ENCODE measurements at places on chromosomes 13 and 19.

GRCh38 chr13:45989607-45990006 is 62.9 kb downstream of the ZC3H13 start:
- H3K4me3 ChIP-seq: no peak overlapping the region
- no peaks in the 10 kb centered on the region for H3K27me3 ChIP-seq
- no peak overlapping the region for H3K27ac ChIP-seq
- H3K4me1 ChIP-seq: no peaks in the 10 kb centered on the region

GRCh38 chr13:30753030-30753616 is 17.8 kb downstream of the ALOX5AP start:
- no peak overlapping the region for H3K4me3 ChIP-seq
- no peaks in the 10 kb centered on the region for H3K36me3 ChIP-seq
- no peaks in the 10 kb centered on the region for H3K4me1 ChIP-seq

- peak; percentile 84 for DNase-seq
- no peak overlapping the region for H3K4me3 ChIP-seq
- no peaks in the 10 kb centered on the region for H3K36me3 ChIP-seq
- no peaks in the 10 kb centered on the region for H3K4me1 ChIP-seq
- no peaks in the 10 kb centered on the region for H3K27me3 ChIP-seq
These were observed 56.5 kb downstream of the VAV1 start for GRCh38 chr19:6828698-6829633.

DNA sequence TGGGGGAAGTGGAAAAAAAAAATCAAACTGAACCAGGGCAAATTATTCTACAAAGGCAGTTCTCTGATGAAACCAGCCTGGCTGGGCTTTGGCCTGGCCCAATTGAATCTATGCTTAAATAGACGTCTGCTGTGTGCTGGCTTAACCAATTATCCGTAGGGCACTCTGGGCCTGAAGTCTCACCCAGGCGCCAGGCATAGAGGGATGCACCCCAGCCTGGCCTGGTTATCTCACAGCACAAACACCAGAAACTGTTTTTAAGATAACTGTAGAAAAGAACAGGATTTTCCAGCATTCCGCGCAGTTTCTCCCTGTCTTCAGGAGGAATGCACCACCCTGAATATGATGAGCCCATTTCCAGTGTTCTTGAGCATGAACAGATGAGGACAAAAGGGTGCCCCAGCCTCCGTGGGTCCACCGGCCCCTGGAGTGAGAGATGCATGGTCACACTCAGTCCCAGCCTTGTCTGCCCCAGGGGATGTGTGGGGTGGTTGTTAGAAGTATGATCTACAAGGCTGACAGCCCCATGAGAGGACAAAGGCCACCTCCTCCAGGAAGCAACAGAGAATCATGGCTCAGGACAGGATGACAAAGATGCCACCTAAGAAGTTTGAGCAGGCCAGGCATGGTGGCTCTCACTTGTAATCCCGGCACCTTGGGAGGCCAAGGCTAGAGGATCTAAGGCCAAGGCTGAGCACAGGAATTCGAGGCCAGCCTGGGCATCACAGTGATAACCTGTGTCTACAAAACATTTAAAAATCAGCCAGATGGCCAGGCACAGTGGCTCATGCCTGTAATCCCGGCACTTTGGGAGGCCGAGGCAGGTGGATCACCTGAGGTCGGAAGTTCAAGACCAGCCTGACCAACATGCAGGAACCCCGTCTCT is 50.2 kb downstream of the PEPD start:
- no peak overlapping the region for H3K27ac ChIP-seq
- no peak overlapping the region for H3K4me3 ChIP-seq
- H3K4me1 ChIP-seq: no peaks in the 10 kb centered on the region
- no peaks in the 10 kb centered on the region for H3K36me3 ChIP-seq
- DNase-seq: no peak

DNA sequence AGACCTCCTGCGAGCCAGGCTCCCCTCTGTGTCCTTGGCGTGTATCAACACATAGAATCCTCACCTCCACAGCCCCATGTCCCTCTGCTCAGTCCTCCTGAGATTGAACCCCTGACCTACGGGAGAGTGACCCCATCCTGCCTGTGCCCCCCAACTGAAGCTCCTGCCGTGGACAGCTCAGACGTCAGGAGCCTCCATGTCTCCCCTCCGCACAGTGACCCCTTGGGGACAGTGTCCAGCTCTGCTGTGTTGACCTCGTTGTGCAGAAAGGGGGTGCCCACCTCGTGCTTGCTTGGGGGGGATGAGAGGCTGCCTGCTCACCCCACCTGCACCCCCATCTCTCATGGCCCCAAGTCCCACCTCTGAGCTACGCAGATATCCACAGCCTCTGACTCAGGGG is 490 bp upstream of the SIGLEC9 start:
- no peak for DNase-seq
- H3K4me1 ChIP-seq: no peaks in the 10 kb centered on the region
- H3K27me3 ChIP-seq: no peaks in the 10 kb centered on the region
- no peaks in the 10 kb centered on the region for H3K36me3 ChIP-seq

DNA sequence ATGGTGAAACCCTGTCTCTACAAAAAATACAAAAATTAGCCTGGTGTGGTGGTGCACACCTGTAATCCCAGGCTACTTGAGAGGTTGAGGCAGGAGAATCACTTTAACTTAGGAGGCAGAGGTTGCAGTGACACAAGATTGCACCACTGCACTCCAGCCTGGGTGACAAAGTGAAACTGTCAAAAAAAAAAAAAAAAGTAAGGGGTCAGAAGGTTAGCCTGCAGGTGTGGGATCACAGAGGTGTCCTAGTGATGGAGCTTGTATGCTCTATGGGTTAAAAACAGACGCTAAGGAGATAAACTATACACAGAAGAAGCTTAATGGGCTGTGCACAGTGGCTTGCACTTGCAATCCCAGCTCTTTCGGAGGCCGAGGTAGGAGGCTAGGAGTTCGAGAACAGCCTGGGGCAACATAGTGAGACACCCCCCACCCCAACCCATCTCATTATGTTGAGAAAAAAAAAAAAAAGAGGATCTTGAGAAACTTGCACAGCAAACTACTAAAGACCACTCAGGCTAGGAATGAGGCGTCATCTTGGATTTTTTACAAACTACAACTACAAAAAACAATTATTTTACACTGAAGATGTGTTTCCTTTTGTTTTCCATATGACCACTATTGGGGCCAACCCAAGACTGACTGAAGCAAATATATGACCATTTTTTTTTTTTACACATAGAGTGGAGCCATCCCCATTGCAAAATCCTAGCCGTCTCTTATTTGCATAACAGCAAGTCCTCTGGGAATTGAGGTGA is 7.9 kb downstream of the FOSB start:
- H3K4me1 ChIP-seq: no peaks in the 10 kb centered on the region
- H3K27me3 ChIP-seq: no peaks in the 10 kb centered on the region
- peaks cover 18% of the 10 kb centered on the region for H3K36me3 ChIP-seq
- peak; percentile 95 for DNase-seq
- H3K4me3 ChIP-seq: no peak overlapping the region

GRCh38 chr13:52955472-52955874 is 73.1 kb upstream of the OLFM4 start:
- no peak for DNase-seq
- H3K27ac ChIP-seq: no peak overlapping the region
- no peak overlapping the region for H3K4me3 ChIP-seq
- peaks cover 3% of the 10 kb centered on the region for H3K4me1 ChIP-seq
- no peaks in the 10 kb centered on the region for H3K27me3 ChIP-seq
- H3K36me3 ChIP-seq: no peaks in the 10 kb centered on the region

DNA sequence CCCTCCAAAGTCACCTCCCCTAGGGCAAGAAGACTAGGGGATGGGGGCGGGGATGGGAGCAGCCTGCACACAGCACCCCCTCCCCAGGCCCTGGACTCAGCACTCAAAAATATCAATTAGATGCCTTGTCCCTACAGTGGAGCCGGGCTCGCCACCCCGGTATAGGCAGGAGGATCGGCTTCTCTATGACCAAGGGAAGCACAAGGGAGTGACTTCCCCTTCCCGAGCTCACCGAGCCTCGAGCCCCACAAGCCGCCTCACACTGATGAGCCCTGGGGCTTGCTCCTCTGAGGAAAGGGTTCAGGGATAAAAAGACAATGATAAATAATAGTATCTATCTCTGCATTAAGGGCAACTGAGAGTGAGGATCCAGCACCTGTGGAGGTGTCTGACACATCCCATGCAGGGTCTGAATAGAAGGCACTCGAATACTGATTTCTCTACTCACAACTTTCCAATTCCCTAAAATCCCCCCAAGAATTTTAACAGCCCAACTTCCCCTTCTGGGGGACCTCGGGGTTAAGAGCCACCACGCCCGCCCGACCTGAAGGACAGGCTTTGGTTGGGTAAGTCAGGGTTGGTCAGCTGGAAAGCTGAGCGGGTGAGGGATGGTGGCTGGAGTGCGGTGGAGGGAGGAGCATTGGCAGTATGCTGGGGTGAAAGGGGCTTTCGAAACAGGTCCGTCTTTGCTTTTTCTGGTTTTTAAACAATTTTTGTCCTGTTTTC is 51.3 kb downstream of the STK24 start:
- peaks cover 7% of the 10 kb centered on the region for H3K4me1 ChIP-seq
- H3K27me3 ChIP-seq: no peaks in the 10 kb centered on the region
- DNase-seq: no peak
- peaks cover 2% of the 10 kb centered on the region for H3K36me3 ChIP-seq

- H3K36me3 ChIP-seq: no peaks in the 10 kb centered on the region
- no peak overlapping the region for H3K27ac ChIP-seq
These were observed 67.7 kb downstream of the KCTD15 start for GRCh38 chr19:33864311-33864850.

DNA sequence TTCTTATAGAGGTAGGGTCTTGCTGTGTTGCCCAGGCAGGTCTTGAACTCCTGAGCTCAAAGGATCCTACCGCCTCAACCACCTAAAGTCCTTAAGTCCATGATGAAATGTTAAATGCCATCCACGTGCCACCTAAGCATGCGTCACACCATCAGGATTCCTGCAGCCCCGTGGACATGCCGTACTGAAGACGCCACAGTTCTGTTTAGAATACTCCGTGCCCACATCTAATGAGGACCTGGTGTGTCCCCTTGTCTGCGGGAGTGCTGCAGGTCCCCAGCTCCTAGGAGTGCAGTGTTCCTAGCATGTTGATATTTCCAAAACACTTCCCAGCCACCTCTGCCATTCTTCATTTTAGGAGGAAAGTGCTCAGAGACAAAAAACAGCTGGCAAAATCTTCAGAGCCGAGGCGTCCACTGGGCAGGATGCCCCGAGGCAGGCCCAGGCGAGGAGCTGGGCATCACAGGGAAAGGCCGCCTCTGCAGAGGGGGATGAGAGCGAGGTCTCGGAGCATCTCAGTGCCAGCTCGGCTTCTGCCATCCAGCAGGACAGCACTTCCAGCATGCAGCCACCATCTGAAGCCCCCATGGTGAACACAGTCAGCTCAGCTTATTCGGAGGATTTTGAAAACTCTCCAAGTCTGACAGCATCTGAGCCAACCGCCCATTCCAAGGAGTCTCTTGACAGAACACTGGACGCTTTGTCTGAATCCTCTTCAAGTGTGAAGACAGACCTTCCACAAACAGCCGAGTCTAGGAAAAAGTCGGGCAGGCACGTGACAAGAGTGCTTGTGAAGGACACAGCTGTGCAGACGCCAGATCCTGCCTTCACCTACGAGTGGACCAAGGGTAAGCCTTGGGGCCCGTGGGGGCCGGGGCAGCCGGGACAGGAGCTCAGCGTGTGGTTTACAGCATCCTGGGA is 13.2 kb downstream of the C19orf44 start:
- peaks cover 19% of the 10 kb centered on the region for H3K36me3 ChIP-seq
- no peak overlapping the region for H3K4me3 ChIP-seq
- H3K27ac ChIP-seq: no peak overlapping the region
- peak; percentile 68 for DNase-seq

GRCh38 chr13:97282705-97283104 is 60.6 kb downstream of the MBNL2 start:
- H3K36me3 ChIP-seq: peaks cover 4% of the 10 kb centered on the region
- no peaks in the 10 kb centered on the region for H3K27me3 ChIP-seq
- no peak overlapping the region for H3K4me3 ChIP-seq
- H3K4me1 ChIP-seq: peaks cover 6% of the 10 kb centered on the region
- no peak overlapping the region for H3K27ac ChIP-seq

DNA sequence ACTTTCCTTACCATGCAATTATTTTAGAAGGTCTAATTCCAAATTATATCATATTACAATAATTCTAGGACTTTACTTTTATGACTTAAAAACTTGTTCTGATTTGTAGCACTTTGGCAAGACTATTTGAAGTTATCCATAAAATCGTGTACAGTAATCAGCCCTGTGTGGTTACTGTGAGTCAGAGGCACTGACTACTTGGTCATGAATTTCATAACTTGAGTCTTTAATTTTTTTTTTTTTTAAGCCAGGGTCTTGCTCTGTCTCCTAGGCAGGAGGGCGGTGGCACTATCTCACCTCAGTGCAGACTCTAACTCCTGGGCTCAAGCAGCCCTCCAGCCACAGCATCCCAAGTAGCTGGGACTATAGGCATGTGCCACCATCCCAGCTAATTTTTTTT is 1319.2 kb upstream of the SLC10A2 start:
- no peak overlapping the region for H3K4me3 ChIP-seq
- H3K36me3 ChIP-seq: no peaks in the 10 kb centered on the region
- H3K4me1 ChIP-seq: no peaks in the 10 kb centered on the region

DNA sequence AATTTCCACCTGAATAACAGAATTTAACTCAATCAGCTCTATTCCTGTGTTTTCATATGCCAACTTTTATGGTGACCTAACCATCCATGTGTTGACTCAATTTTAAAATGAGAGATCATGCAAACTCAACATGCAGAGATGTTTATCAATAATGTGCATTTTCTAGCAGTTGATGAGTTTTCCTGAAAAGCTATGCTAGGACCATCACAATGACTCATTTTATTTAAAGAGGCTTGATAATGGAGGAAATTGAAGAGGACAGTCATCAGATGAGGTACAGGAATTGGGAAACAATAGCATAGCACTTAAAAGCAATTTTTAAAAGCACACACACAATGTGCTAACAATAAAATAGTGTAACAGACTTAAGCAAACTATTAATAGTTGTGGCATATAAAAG is 127.1 kb downstream of the VWA8 start:
- H3K27ac ChIP-seq: no peak overlapping the region
- peaks cover 2% of the 10 kb centered on the region for H3K36me3 ChIP-seq
- H3K27me3 ChIP-seq: no peaks in the 10 kb centered on the region
- DNase-seq: no peak

- peaks cover 21% of the 10 kb centered on the region for H3K4me1 ChIP-seq
- peak overlapping the region; percentile 77 for H3K27ac ChIP-seq
- H3K27me3 ChIP-seq: no peaks in the 10 kb centered on the region
- no peaks in the 10 kb centered on the region for H3K36me3 ChIP-seq
These were observed 187.0 kb upstream of the KL start for GRCh38 chr13:32829269-32829668.

GRCh38 chr13:40016953-40017660 is 361.6 kb downstream of the COG6 start:
- no peaks in the 10 kb centered on the region for H3K4me1 ChIP-seq
- H3K36me3 ChIP-seq: no peaks in the 10 kb centered on the region
- no peak overlapping the region for H3K27ac ChIP-seq

Data from trophoblast cell (in vitro differentiated cells and primary cell).